ENCODE measurements at places on chromosomes 7 and 10.

GRCh38 chr7:95433952-95434556 lies 774 bp downstream of the PON2 start:
- DNase-seq: no peak

GRCh38 chr7:7802531-7802930 lies 84.1 kb upstream of the RPA3 start:
- no peak for DNase-seq

- DNase-seq: no peak
These were observed 348.0 kb downstream of the SUGCT start for GRCh38 chr7:40482845-40483244.

DNA sequence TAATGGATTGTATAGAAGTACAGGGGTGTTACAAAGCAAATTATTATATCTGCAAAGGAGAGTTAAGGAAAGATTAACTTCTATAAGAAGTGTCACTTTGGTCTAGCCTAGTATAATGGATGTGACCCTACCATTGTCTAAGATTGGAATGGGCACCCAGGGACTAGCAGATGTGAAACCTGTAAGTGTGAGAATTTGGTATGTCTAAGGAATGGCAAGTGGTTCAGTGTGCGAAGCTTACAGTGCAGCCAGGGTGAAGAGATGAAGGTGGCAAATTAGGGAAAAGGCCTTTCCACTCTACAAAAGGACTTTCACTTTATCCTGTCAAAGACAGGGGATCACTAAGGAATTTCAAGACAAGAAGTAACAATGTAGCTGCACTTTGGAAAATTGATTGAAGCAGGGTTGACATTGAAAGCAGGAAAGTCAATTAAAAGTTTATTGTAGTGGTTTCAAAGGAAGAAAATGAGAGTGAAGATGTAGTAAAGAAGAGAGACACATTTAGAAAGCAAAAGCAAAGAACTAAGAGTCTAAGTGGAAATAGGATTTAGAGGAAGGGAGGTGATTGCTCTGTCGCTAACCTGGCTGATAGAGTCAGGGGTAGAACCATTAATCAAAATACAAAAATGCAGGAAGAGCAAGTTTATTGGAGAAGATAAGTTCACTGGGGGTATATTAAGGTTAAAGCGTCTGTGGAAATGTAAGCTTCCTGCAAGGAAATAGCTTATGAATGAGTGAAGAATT lies 47.4 kb downstream of the KCND2 start:
- DNase-seq: no peak
